Right ventricle myocardium inferior (tissue), 1 donor: ENCODE measurements at places on chromosomes 4 and X.

DNA sequence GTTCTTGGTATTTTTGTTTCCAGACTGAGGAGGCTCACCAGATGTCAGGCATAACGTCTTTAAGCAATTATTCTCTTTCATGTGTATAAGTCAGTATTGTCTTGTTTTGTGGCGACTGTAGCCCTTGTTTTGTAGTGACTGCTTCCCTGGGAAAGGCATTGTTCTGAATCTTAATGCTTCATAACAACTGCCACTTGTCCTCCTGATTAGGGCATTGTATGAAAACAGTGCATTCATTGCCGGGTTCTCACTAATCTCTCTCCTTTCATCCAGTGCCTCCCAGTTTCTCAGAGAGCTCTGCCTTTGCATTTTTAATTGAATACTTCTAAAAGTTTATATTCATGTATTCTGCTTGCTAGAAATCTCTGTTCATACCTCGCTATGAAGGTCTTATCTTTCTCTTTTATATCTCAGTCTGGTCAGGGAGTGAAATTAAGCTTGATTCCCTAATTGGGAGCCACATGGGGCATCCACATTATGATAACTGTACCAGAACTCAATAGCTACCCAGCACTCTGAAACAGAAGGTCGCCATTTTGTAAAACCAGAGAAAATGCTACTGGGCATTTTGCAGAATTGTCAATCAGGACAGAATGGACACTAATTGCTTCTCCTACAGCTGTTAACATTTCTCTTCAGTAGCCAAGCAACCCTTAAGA lies 149.8 kb downstream of the GBA3 start:
- no peak for DNase-seq

- peak; percentile 88 for DNase-seq
These were observed at the start of gene MGST2 for GRCh38 chr4:139665690-139666529. Gene MGST2, plus strand, starts transcription at chr4:139665819. Its CDS starts 201 bp downstream, at chr4:139666020.

DNA sequence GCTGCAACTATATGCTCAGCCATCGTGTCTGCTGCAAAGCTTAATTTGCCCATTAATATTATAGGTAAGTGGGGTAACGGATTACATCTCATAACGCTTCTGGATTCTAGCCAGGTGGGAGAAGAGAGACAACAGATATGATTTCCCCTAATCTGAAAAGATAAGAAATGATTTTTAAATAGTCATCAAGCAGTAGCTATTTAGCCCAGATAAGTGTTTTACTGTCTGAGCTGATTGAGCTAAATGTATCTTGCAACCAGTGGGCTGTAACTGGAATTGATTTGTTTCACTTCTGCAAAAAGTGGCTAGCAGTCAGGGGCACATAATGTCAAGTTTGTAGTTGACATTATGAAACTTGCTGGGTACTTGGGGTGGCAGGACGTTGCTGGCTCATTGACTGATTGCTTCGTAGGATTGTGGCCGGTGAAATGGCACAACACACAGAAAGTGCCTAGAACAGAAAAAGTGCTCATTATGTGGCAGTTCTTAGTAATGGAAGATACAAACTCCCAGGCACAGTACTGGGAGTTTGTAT lies 18.5 kb downstream of the LAP3 start:
- no peak for DNase-seq

- no peak for DNase-seq
These were observed 3.4 kb downstream of the RAB33B start for GRCh38 chr4:139457318-139457717.

GRCh38 chrX:8194216-8194615 lies 23.1 kb upstream of the VCX2 start:
- DNase-seq = no peak

GRCh38 chrX:137945470-137945869 lies 379.5 kb downstream of the ZIC3 start:
- DNase-seq = no peak

- DNase-seq = peak; percentile 69
These were observed 32.0 kb upstream of the STS start for GRCh38 chrX:7115557-7115956.

DNA sequence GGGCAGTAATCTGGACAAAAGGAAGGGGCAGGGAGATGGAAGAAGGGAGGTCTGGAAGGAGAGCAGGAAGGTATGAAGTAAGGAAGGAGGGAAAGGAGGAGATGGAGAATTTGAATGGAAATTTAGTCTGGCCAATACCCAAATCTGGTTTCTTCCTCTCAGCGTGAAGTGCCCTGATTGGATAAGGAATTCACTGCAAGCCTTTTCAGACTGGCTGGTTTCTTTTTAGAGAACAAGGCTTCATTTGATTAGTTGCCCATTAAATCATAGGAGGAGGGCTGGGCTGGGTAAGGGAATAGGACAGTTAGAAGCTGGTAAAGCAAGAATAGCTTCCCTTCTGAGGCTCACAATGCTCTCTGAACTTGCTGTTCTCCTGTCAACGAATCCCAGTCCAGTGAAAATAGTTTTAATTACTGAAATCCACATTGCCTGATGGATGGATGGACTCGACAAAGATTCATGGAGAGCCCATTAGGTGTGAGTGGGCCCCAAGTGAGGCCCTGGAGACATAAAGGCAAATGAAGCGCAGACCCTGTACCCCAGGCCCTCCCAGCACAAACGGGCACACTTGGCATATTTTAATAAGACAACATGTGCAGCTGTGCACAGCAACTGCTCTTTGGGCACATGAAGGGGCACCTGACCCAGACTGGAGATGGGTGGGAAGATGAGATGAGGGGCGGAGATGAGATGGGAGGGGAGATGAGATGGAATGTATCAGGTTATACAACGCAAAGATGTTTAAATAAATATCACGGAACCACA lies 347.1 kb upstream of the GATB start:
- no peak for DNase-seq

GRCh38 chrX:85052636-85053343 lies 49.1 kb downstream of the APOOL start:
- no peak for DNase-seq

- DNase-seq = no peak
These were observed 146.2 kb upstream of the TLL1 start for GRCh38 chr4:165726831-165727230.

DNA sequence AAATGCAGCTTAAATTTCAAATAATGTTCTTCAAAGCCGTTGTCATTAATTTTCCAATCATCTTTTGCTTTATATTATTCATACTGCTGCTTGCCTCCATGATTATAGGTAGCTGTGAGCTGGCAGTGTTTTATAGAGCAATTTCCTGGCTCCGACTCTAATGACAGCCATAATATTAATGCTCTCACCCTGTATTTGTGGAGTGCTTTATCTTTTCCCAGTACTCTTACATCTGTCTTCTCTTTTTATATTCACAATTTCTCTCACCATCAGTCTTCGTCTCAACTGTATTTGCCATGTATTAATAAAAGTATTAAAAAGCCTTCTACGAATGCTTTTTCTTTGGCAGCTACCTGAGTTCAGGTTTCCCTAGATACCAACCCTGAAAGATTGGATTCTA lies 21.0 kb downstream of the ATXN3L start:
- DNase-seq = no peak

DNA sequence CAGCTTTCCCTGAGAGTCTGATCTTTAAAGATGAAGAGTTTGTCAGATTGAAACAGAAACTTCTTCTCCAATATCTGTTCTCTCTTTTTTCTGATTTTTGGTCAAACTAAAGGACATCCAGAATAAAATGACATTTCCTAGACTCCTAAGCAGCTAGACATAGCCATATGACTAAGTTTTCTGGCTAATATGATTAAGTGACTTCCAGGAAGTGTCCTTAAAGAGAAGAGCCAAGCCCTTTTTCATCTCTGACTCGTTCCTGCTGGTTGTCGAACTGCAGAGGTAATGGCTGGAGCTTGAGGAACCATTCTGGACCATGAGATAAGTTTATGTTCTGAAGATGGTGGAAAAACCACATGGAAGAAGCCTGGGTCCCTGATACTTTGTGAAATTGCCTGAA lies 546.0 kb downstream of the BCOR start:
- DNase-seq = no peak

- no peak for DNase-seq
These were observed 28.2 kb downstream of the F11 start for GRCh38 chr4:186294160-186294559.

DNA sequence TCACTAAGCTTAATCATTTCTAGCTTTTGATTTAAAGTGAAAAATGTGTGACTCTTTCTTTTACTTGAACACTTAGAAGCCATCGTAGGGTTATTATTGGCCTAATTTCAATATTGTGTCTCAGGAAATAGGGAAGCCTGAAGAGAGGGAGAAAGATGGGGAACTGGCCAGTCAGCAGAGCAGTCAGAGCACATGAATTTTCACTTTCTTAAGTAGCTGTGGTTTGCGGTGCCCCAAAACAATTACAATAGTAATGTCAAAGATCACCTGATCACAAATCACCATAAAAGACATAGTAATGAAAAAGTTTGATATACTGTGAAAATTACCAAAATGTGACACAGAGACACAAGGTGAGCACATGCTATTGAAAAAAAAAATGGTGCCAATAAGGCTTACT lies 45.5 kb downstream of the CENPC start:
- DNase-seq = no peak

DNA sequence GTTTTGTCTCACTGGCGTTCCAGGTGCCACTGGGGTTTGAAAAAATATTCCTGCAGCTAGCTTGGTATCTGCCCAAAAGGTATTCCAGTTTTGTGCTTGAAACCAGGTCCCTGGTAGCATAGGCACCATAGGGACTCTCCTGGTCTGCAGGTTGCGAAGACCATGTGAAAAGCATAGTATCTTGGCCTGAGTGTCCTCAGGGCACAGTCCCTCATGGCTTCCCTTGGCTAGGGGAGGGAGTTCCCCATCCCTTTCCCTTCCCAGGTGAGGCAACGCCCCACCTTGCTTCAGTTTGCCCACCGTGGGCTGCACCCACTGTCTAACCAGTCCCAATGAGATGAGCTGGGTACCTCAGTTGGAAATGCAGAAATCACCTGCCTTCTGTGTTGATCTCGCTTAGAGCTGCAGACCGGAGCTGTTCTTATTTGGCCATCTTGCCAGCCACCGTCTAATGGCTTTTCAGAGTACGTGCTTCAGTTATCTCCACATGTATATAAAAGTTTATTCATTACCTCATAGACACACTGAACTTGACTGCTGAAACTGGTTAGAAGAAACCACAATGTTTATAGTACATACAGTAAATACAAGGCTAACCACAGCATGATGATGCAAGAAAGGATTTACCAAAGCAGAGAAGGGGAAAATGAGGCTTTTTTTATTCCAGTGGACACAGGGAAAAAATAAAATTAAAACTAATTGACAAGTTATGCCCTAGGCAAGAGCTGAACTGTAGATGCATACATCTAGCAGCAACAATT lies 10.6 kb downstream of the PBDC1 start:
- no peak for DNase-seq

DNA sequence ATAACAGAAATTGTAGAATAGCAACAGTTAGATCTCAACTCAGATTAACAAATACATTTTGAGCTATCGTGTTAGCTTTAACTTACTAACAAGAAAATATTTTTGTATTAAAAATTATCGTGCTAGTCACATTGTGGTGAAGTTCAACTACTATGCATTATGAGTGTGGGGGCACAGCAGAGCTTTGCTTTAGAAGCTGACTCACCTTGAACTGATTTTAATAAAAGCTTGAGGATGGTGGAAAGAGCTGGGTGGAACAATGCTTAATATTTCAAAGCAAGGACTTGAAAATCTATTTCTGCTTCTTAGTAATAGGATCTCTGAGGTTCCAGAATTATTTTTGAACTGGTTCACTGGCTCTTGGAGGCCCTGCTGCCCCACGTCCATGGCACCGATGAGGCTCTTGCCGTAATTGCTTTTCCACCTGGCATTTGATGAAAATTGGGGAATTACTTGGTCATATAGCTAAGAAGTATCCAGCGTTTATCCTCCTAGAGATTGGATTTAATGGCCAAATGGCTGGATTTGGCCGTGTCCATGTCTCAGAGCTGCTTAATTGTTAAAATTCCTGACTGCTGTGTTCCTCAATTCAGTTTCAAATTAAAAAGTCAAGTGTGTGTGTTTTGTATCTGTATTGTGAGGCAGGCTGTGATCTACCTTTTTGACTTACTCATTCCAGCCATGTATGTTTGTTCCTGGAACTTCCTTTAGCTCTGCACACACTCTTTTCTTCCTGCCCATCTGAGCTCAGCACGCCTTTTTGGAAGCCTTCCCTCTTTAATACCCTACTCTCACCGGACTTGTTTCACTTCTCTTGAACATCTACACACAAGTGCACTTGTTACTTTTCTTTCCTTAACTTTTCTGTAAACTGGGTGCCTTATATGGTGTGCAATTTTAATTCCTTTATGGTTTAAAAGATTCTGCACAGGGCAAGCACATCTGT lies 66.6 kb upstream of the LIMCH1 start:
- DNase-seq = no peak

DNA sequence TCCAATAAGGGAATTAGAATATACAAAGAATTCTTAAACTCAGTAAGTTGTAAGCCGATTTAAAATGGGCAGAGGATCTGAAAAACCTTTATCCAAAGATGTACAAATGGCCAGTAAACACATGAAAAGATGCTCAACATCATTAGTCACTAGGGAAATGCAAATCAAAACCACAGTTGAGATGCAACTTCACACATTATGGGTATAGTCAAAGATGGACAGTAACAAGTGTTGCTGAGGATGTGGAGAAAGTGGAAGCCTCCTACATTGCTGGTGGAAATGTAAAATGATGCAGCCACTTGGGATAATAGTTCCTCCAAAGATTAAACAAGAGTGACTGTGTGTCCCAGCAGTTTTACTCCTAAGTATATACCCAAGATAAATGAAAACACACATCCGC lies 32.6 kb downstream of the RS1 start:
- no peak for DNase-seq

- no peak for DNase-seq
These were observed 114.3 kb downstream of the AMELX start for GRCh38 chrX:11407331-11408108.

GRCh38 chr4:120750152-120750525 lies 172.4 kb downstream of the PRDM5 start:
- no peak for DNase-seq

- DNase-seq = no peak
These were observed 192.0 kb downstream of the CXXC4 start for GRCh38 chr4:104302731-104303130.

GRCh38 chr4:101356928-101357327 lies 9.6 kb upstream of the PPP3CA start:
- no peak for DNase-seq

GRCh38 chr4:10312568-10312967 lies 144.7 kb downstream of the ZNF518B start:
- DNase-seq = no peak

- DNase-seq = no peak
These were observed 73.7 kb upstream of the H2AZ1 start for GRCh38 chr4:100023800-100024199.

DNA sequence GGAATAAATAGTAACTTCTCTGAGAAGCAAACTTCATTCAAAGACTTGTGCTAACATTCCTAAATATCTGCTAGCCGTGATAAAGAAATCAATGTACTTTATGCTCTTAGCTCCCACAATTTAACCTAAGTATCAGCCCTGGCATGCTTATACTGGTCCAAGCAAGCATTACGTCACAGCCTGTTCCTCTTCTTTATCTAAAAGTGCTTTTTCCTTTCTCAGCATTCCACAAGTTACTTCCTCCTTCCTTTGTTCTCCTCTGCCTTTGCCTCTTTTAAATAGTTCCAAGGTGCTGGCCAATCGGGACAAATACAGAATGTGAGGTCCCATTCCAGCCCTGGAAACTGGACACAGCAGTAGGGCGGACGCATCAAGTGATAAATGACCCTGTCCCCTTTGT lies 249.6 kb downstream of the DHRSX start:
- no peak for DNase-seq

- no peak for DNase-seq
These were observed 269.6 kb downstream of the GBA3 start for GRCh38 chr4:22962295-22962694.

- no peak for DNase-seq
These were observed 363.7 kb downstream of the FBXW7 start for GRCh38 chr4:152172146-152172545.
